Activated naive CD8-positive, alpha-beta T cell treated with anti-CD3 and anti-CD28 coated beads, Interleukin-2, amount 50 U/mL, for 24 hours (primary cell): ENCODE measurements at places on chromosomes 7 and 10.

DNA sequence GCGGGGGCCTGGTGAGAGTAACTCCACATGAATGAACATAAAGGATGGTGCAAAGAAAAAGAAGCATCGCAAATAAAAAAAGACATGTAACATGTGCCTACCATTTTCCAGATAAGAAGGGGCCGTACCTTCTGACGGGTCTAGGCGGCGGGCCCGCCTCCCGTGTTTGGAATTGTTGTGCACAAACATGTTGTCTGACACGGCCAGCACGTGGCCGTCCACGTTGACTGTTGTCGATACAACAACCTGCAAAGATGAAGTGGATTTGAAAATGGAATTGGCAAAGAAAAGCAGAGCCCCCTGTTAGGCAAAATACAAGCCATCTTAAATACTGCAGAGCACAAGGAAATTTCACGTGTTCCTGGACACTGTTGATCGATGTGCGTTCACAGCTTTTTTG lies 90.7 kb downstream of the EBF3 start:
- no peak for DNase-seq

DNA sequence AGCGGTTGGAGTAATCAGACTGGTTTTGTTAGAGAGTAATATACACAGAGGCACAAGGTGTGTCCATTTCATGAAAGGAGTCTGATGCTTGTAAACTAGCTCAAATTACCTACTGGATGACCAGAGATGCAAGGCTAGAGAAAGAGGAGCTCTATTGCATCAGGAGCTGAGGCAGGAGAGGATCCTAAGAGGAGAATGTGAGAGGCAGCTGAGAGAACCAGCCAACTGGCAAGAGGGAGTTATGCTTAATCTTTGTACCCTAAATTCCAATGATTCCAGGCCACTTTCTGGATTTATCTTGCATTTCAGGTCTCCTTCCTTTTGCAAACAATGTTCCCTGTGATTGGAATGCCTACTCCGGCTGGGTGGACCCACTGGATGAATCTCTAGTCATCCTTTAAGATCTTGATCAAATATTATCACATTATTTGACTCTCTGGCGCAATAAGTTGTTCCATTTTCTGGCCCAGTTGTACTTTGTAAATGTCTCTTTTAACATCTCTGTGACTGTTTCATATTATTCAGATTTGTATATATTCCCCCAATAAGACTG lies 57.5 kb upstream of the PTPN12 start:
- no peak for DNase-seq

- DNase-seq: no peak
Measured at GRCh38 chr10:13072339-13072738, 27.6 kb upstream of the OPTN start.

DNA sequence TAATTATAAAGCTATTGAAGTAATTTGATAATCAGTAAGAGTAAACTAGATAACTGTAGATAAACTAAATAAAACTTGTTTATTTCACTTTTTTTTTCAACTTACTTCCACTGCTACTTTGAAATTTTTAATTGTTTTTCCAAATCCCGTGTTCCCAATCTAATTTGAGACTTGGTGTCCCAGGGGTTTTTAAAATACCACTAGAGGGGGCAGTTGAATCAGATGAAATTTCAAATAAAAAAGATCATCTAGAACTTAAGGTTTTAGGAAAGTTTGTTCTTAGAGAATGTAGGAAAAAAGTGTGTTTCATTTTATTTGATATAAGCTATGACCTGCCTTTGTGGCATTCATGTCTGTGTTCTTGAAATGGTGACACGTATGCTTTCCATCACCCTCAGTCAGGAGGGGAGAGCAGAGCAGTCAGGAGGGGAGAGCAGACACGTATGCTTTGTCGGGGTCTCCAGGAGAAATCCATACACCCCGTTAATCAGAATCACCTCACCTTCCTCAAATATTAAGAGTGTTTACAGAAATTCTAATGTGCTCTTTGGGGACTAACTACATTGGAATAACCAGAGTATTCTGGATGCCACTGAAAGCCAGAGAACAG lies 49.9 kb downstream of the C10orf67 start:
- no peak for DNase-seq

DNA sequence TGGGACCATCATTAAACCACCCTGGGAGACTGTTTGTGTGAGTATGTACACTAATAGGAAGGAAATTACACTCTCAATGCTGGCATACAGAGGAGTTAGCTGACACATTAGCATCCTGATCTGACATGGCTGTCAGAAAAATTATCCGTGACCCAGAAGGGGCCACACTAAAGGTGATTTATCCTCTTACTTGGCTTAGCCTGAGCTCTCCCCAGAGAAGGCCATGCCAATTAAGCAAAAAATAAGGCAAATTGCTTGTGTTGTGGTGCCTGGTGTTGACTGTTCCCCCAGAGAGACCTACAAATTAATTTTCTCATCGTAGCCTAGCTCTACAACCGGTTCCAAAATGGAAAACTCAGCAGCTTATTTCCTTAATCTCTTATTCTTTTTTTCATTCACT lies 992.3 kb downstream of the KCNMA1 start:
- DNase-seq: no peak

- DNase-seq: no peak
Measured at GRCh38 chr7:5774790-5775189, 6.7 kb downstream of the RNF216 start.

DNA sequence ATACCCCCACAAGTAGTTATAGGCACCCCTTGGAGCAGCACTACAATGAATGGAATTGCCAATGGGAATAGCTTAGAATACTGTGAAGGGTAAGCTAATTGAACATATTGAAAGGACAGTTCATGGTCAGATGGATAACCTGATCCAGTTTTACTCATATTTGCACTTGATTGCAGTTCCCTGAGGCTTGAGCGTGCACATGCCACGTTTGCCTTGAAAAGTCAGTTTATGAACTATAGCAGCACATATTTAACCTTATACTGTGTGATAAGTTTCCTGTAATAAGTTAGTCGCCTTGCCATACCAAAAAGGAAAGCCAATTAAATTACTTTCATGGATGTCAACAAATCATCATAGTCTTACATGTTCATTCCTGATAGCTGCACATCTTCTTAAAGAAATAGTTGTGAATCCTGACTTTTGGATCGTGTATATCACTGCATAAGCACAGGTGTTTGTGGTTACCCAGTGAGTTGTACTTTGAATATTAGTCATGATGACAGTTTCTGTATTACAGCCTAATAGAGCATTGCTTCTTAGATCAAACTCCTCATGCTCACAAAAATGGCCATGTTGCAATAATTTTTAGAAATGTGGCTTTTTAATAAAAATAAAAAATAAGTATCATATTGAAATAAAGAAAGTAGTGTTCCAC lies 21.6 kb downstream of the DNTT start:
- DNase-seq: no peak

GRCh38 chr10:96685306-96685705 lies 35.0 kb downstream of the PIK3AP1 start:
- no peak for DNase-seq

GRCh38 chr7:71173955-71174354 lies 42.0 kb downstream of the GALNT17 start:
- DNase-seq: no peak

- DNase-seq: no peak
Measured at GRCh38 chr7:155471718-155472117, 13.8 kb downstream of the EN2 start.

GRCh38 chr7:117259615-117260014 lies 63.2 kb downstream of the WNT2 start:
- DNase-seq: no peak

- peak; percentile 56 for DNase-seq
Measured at GRCh38 chr10:5812283-5813090, 747 bp downstream of the GDI2 start.

DNA sequence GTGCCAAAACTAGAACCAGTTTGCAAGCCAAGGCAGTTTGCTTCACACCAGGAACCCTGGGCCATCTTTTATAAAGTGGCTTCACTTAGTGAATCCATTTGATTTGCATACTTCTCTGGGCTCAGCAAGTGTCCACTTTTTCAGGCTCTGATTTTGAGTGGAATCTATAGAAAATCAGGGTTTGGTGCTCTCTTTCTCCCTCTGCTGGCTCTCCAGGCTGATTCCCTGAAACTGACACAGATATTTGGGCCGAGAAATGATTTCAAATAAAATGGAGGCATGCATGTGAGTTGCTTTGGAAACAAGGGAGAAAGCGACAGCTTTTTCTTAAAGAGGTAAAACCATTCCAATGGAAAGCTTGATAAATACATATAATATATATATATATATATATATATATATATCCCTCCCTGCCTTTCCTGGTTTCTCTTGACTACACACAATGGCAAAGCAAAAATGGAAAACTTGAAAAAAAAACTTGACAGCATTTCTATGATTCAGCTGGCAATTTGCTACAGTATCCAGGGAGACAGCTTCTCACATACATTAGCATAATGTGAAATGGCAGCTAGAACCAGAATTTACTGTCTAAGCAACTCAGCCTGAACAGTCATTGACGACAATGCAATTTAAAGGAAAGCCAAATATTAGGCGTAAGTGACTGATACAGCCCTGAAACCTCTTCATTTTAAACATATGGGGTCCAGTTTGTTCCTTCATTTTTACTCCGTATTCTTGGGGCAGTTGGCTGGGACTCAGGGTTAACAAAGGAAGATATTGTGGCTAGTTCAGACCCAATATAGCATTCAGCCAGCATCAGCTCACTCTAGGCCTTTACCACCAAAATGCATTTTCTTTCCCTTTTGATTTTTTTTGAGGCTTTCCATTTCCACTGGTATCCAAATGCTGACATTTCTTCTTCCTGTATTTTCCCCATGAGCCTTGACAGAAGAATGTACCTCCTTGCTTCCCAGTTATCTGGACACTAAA lies 188.5 kb downstream of the TMEM178B start:
- no peak for DNase-seq

DNA sequence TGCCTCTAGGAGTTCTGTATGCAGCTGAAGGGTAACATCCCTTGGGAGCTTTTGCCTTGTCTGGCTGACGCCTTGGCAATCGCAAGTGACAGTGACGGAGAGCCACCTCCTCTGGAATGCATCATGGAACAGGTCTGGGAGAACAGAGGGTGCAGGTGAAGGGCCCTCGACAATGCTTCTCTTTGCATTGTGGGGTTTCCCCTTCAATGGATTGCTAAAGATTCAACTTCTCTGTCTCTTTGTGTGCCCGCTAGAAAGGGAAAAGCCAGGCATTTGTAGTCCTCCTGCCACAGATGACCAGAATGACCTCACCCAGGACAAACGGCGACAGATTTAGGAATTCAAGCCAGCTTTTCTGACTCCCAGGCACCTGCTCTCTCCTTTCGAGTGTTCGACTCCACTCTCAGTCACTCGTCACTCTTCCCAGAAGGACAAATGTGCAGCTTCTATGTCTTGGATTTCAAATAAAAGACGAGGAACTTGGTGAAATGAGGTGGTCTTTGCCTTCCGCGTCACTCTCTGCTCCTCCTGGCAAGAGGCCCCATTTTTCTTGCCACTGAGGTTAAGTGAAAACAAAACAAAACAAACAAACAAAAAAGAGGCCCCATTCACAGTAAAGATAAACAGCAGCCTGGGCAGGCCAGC lies 26.1 kb downstream of the IL2RA start:
- DNase-seq: peak; percentile 9

- no peak for DNase-seq
Measured at GRCh38 chr10:10515479-10516204, 502.0 kb upstream of the CELF2 start.

GRCh38 chr7:133452577-133452976 lies 199.7 kb downstream of the EXOC4 start:
- no peak for DNase-seq

GRCh38 chr7:84735011-84735410 lies 451.8 kb downstream of the SEMA3D start:
- no peak for DNase-seq

DNA sequence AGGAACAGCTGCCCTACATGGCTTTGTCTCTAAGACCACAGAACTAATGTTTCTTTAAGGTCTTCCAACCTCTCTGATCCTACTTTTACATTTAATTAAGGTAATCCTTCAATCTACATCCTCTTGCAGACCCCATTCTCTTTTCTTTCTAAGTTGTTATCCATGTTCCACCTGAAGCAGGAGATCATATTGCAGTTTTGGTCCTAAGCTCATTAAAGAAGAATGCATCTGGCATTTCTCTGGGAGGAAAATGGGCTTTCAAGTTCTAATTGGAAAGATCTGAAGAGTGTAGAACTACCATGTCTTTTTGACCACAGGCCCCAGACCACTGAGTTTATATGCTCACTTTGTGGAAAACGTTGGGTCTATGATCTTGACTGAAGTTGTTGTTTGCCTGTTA lies 111.2 kb downstream of the SEM1 start:
- DNase-seq: no peak

- DNase-seq: no peak
Measured at GRCh38 chr7:141348728-141349127, 202.5 kb upstream of the AGK start.

DNA sequence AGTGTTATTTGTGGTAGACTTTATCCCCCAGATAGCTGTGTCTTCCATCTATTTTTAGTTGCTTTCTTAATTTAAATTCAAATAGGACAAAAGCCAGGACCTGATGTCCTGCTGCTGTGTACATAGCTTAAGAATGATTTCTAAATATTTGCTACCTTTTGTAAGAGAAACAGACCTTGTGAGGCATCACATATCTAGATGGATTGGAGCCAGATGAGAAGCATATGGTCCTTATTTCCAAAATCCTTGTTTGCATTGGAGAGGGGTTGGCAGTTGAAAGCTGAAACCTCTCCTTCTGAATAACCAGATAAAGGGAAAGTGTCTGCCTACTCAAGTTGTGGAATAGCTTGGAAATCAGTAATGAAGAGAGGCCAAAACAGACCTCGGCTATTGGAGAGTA lies 50.7 kb upstream of the AMPH start:
- DNase-seq: no peak

GRCh38 chr7:106452031-106452851 lies 167.5 kb upstream of the NAMPT start:
- DNase-seq: no peak

DNA sequence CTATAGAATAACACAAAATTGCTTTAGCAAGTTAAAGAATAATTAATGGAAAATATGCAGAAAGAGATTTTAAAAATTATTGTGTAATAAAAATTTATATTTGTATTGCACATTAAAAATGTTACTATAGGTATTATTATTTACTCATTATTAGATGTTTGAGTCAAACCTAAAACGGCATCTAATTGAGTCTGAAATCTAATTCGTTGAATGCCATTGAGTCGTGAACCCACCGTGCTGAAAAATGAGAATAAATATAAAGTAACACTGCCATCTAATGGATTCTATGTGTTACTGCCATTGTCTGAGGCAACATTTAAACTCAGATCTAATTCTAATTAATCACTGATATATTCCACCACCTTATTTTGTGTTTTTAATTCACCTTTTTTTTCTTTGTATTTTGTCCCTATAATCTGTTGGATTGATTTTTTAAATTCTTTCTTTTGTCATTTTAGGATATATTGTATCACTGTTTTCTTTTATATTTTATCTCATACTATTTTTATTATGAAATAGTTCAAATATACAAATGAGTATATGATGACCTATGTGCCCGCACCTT lies 62.2 kb downstream of the SAMD9 start:
- no peak for DNase-seq

DNA sequence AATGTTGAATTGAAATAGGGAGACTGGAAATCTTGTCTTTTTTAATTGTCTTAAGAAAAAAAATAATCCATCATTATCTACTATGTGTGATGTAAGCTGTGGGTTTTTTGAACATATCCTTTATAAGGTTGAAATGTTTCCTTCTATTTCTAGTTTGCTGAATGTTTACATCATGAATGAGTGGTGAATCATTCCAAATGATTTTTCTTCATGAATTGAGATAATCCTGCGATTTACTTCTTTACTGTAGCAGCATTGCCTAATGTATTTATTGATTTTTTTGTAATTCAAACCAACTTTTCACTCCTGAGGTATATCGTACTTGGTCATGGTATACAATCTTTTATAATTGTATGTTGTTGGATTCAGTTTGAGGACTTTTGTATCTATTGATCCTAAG lies 607.6 kb upstream of the PFKP start:
- DNase-seq: no peak

GRCh38 chr7:16984375-16984774 lies 102.6 kb upstream of the AGR3 start:
- DNase-seq: no peak
